Osteocyte (in vitro differentiated cells): ENCODE measurements at places on chromosomes 6 and 20. TPM values are rescaled to one million over a fixed set of nuclear protein-coding genes. Genes with fewer than 3 reads are reported as not detected.
A peak's percentile ranks its signal among the peaks of the same experiment; 100 is the strongest.

Gene RIPOR2
- 4.8 and 6.3 TPM in 2 replicates for total RNA-seq

Gene PBOV1
- total RNA-seq, result not detected in 2 replicates

Gene PERP
- total RNA-seq, result 26.0 and 26.6 TPM in 2 replicates

Gene CST3
- 705 and 710 TPM in 2 replicates for total RNA-seq

Gene KCNK5
- total RNA-seq, result not detected in 2 replicates

Gene HRH3
- not detected in 2 replicates for total RNA-seq

Gene SEL1L2
- not detected in 2 replicates for total RNA-seq

Gene SRSF3
- total RNA-seq, result 209 and 216 TPM in 2 replicates

Gene SLC22A2
- total RNA-seq, result not detected in 2 replicates

Gene TBXT
- total RNA-seq, result not detected in 2 replicates

Gene KIF25
- total RNA-seq, result not detected in 2 replicates

GRCh38 chr6:118507636-118508035 is 40.5 kb upstream of the PLN start:
- H3K36me3 ChIP-seq, result peaks cover 17% of the 10 kb centered on the region
- H3K27ac ChIP-seq, result no peak overlapping the region
- peaks cover 3% of the 10 kb centered on the region for H3K4me1 ChIP-seq
- H3K4me3 ChIP-seq, result no peak overlapping the region
- H3K27me3 ChIP-seq, result no peaks in the 10 kb centered on the region

DNA sequence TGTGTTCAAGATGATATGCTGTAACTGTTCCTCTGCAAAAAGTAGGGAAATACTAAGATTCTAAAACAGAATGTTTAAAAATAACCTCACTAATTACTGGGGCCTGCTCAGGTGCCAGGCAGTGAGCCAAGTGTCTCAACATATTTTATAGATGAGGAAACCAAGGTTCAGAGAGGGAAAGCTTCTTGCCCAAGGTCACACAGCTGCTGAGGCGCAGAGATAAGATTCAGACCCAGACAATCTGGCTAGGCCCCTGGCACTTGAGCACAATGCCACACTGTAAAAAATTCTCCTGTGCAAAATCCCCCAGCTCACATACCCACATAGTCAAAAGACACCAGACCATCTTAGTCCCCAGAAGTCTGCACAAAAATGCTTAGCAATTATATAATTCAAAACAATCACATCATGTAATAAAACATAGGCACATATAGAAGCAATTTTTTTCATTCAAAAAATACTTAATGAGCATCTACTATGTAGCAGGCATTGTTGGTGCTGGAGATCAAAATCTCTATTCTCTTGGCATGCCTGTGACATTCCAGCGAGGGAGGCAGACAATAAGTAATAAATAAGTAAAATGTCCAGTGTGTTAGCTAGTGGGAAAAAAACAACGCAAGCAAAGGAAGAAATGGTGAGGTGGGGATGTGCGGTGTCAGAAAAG is 10.3 kb downstream of the PREX1 start:
- H3K36me3 ChIP-seq, result peaks cover 5% of the 10 kb centered on the region
- no peak overlapping the region for H3K27ac ChIP-seq
- H3K27me3 ChIP-seq, result no peaks in the 10 kb centered on the region
- H3K4me3 ChIP-seq, result no peak overlapping the region

- DNase-seq, result no peak
- no peak overlapping the region for H3K27ac ChIP-seq
- no peaks in the 10 kb centered on the region for H3K36me3 ChIP-seq
- H3K27me3 ChIP-seq, result peaks cover 8% of the 10 kb centered on the region
- no peak overlapping the region for H3K4me3 ChIP-seq
Observed at GRCh38 chr6:138800377-138801150, 4.7 kb downstream of the ECT2L start.

- H3K36me3 ChIP-seq, result peaks cover 5% of the 10 kb centered on the region
- H3K4me1 ChIP-seq, result no peaks in the 10 kb centered on the region
- peaks cover 5% of the 10 kb centered on the region for H3K27me3 ChIP-seq
- no peak overlapping the region for H3K27ac ChIP-seq
- no peak for DNase-seq
Observed at GRCh38 chr6:74208239-74208638, 512.2 kb downstream of the CD109 start.

GRCh38 chr6:96704713-96705112 is 132.6 kb downstream of the GPR63 start:
- H3K4me1 ChIP-seq, result no peaks in the 10 kb centered on the region
- no peaks in the 10 kb centered on the region for H3K36me3 ChIP-seq
- DNase-seq, result no peak
- no peak overlapping the region for H3K27ac ChIP-seq
- no peak overlapping the region for H3K4me3 ChIP-seq
- H3K27me3 ChIP-seq, result no peaks in the 10 kb centered on the region

- H3K27ac ChIP-seq, result no peak overlapping the region
- no peak for DNase-seq
- no peaks in the 10 kb centered on the region for H3K27me3 ChIP-seq
- no peak overlapping the region for H3K4me3 ChIP-seq
Observed at GRCh38 chr20:15836634-15837033, 736.6 kb downstream of the KIF16B start.

- H3K4me1 ChIP-seq, result peaks cover 26% of the 10 kb centered on the region
- H3K4me3 ChIP-seq, result no peak overlapping the region
- H3K27ac ChIP-seq, result no peak overlapping the region
Observed at GRCh38 chr6:91476000-91476399, 889.1 kb upstream of the MAP3K7 start.

DNA sequence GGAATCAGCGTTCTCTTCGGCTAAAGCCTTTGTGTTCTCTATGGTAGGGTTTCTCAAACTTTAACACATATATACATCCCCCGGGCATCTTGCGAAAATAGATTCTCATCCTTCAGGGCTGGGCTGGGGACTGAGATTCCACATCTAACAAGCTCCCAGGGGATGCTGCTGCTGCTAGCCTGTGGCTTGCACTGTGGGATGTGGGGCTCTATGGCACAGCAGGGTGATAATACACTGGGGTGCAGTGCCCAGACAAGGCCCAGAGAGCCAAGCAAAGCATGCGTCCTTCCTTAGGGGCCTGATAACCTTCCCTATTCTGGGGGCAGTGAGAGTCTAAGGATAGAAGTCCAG is 102.0 kb downstream of the LAMP5 start:
- H3K4me1 ChIP-seq, result peaks cover 4% of the 10 kb centered on the region
- peaks cover 27% of the 10 kb centered on the region for H3K27me3 ChIP-seq
- no peak overlapping the region for H3K4me3 ChIP-seq
- H3K36me3 ChIP-seq, result no peaks in the 10 kb centered on the region
- DNase-seq, result peak; percentile 60
- no peak overlapping the region for H3K27ac ChIP-seq

DNA sequence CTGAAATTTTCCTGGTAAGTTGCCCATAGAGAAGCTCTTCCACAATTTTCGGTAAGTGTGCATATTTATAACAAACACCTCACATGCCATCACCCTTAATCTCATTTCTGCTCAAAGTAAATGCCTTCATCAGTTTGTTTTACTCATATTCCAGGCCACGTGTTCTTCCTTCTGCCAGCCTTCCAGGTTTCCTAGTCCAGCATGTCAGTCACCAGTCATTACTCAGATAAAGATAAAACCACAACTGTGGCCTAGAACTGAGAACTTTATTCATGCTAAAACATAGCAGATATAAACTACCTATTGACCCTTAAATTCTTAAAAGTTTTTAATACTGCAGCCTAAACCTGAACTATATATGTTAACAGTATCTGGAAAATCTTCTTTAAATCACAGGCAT is 149.5 kb upstream of the SLC22A16 start:
- H3K36me3 ChIP-seq, result peaks cover 18% of the 10 kb centered on the region
- no peak overlapping the region for H3K27ac ChIP-seq
- H3K4me1 ChIP-seq, result no peaks in the 10 kb centered on the region
- H3K27me3 ChIP-seq, result no peaks in the 10 kb centered on the region

GRCh38 chr20:43151901-43152300 is 37.8 kb downstream of the PTPRT start:
- H3K4me1 ChIP-seq, result no peaks in the 10 kb centered on the region
- H3K4me3 ChIP-seq, result no peak overlapping the region
- H3K27me3 ChIP-seq, result no peaks in the 10 kb centered on the region
- no peaks in the 10 kb centered on the region for H3K36me3 ChIP-seq
- DNase-seq, result no peak

DNA sequence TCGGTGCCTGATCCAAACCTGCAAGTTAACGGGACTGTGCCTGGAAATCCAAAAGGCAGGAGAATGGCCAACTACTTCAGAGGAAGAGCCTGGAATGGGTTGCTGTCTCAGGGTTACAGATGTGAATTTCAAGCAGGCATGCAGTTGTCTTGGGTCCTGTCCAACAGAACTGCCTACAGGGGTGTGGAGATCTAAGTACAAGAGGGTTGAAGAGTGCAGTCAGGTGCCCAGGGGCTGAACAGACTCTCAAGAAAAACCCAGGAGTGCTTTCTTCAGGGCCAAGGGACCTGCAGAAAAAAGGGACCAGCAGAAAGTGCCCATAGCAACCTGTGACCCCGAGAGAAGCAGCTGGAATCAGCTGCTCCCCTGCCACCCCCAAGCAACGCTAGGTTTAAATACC is 71.0 kb downstream of the PREP start:
- no peak overlapping the region for H3K4me3 ChIP-seq
- peaks cover 11% of the 10 kb centered on the region for H3K4me1 ChIP-seq
- H3K27ac ChIP-seq, result no peak overlapping the region
- peaks cover 29% of the 10 kb centered on the region for H3K36me3 ChIP-seq
- no peak for DNase-seq
- H3K27me3 ChIP-seq, result no peaks in the 10 kb centered on the region

- no peaks in the 10 kb centered on the region for H3K4me1 ChIP-seq
- H3K27ac ChIP-seq, result no peak overlapping the region
- H3K27me3 ChIP-seq, result no peaks in the 10 kb centered on the region
- no peak for DNase-seq
- no peaks in the 10 kb centered on the region for H3K36me3 ChIP-seq
- H3K4me3 ChIP-seq, result no peak overlapping the region
Observed at GRCh38 chr6:86537292-86537861, 400.0 kb upstream of the HTR1E start.

DNA sequence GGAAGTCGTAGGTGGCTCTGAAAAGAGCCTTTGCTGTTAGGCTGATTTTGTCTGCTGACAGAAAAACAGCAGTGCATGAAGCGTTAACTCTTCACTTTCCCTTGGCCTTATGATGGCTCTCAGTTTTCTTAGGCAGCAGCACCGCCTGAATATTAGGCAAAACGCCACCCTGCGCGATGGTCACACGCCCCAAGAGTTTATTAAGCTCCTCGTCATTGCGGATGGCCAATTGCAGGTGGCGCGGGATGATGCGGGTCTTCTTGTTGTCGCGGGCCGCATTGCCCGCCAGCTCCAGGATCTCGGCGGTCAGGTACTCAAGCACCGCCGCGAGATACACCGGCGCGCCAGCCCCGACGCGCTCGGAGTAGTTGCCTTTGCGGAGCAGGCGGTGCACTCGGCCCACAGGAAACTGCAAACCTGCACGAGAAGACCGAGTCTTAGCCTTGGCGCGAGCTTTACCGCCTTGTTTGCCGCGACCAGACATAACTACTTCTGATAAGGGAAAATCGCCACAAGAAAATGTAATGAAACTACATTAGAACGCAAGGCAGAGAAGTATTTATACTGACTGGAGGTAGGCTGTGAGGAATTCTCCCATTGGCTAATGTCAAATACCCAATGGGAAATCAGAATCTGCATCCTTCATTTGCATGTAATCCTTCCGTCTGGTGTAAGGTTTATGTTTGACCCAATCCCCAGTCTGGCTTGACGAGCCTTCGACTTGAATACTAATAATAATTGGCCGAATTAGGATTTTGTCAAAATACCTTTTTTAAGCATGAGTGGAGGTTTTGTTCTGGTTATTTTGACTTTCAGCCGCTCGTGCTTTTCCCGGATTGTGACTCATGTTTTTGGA is 53.9 kb upstream of the HFE start:
- DNase-seq, result no peak
- H3K4me1 ChIP-seq, result peaks cover 44% of the 10 kb centered on the region
- no peaks in the 10 kb centered on the region for H3K36me3 ChIP-seq
- H3K27ac ChIP-seq, result peak overlapping the region; percentile 95
- no peaks in the 10 kb centered on the region for H3K27me3 ChIP-seq

- H3K4me3 ChIP-seq, result no peak overlapping the region
- no peaks in the 10 kb centered on the region for H3K36me3 ChIP-seq
- no peak overlapping the region for H3K27ac ChIP-seq
- peaks cover 2% of the 10 kb centered on the region for H3K4me1 ChIP-seq
- no peak for DNase-seq
- H3K27me3 ChIP-seq, result no peaks in the 10 kb centered on the region
Observed at GRCh38 chr6:1079525-1079924, 232.4 kb upstream of the FOXQ1 start.

DNA sequence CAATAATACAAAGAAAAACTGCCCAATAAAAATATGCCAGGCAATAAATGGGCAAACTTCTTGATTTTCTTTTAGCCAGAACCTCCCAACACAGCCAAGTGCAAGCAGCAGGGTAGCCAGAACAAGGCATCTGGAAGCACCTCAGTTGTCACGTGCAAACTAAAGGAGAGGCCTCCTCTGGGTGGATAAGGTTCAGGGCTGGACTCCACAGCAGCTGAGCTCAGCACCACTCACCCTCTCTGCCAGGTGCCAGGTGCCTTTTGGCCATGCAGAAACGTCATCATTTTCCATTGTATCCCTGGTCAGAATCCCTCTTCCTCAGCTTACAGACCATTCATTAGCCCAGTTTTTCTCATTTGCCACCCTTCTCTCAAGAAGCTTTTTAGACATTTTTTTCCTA is 52.7 kb downstream of the SOD2 start:
- H3K27ac ChIP-seq, result no peak overlapping the region
- H3K27me3 ChIP-seq, result no peaks in the 10 kb centered on the region
- H3K4me3 ChIP-seq, result no peak overlapping the region
- H3K36me3 ChIP-seq, result no peaks in the 10 kb centered on the region
- DNase-seq, result no peak
- H3K4me1 ChIP-seq, result no peaks in the 10 kb centered on the region

- peaks cover 51% of the 10 kb centered on the region for H3K4me1 ChIP-seq
- peaks cover 14% of the 10 kb centered on the region for H3K36me3 ChIP-seq
- no peak for DNase-seq
- no peaks in the 10 kb centered on the region for H3K27me3 ChIP-seq
- no peak overlapping the region for H3K4me3 ChIP-seq
Observed at GRCh38 chr20:38252292-38253288, 7.9 kb downstream of the KIAA1755 start.

- H3K4me1 ChIP-seq, result no peaks in the 10 kb centered on the region
- DNase-seq, result no peak
- H3K4me3 ChIP-seq, result no peak overlapping the region
- no peaks in the 10 kb centered on the region for H3K36me3 ChIP-seq
- no peak overlapping the region for H3K27ac ChIP-seq
Observed at GRCh38 chr6:85810558-85810957, 167.9 kb upstream of the SYNCRIP start.

DNA sequence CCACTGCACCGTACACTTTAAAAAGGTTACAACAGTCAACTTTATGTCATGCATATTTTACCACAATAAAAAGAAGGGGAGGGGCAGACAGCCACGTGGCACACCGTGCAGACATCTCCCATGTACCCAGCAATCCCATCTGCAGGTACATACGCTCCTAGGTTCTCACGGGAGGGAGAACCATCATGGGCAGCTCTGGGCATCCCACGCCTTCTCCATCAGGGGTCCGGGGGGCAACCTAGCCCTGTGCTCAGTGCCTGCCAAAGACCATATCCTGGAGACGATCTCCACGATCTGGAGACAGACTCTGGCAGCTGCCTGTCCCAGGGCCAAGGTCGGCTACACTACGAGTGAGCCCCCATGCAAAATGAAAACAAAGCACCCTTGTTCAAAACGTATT is 2.5 kb upstream of the BNIP5 start:
- no peak for DNase-seq
- H3K27me3 ChIP-seq, result peaks cover 71% of the 10 kb centered on the region
- no peaks in the 10 kb centered on the region for H3K36me3 ChIP-seq
- peaks cover 6% of the 10 kb centered on the region for H3K4me1 ChIP-seq
- no peak overlapping the region for H3K4me3 ChIP-seq
- H3K27ac ChIP-seq, result no peak overlapping the region
